Uterine smooth muscle cell (primary cell): ENCODE measurements at places on chromosomes 13 and 19. TPM values are rescaled to one million over a fixed set of nuclear protein-coding genes. Genes with fewer than 3 reads are reported as not detected.

KLK15 gene
- not detected in 2 replicates for total RNA-seq

FREM2 gene
- under 0.01 TPM in 2 replicates for total RNA-seq

LINGO3 gene
- total RNA-seq: under 0.01 TPM in 1 of 2 replicates, not detected in the other

SPPL2B gene
- total RNA-seq: 38.5 and 39.9 TPM in 2 replicates
